ENCODE measurements at places on chromosomes 13 and 19.

DNA sequence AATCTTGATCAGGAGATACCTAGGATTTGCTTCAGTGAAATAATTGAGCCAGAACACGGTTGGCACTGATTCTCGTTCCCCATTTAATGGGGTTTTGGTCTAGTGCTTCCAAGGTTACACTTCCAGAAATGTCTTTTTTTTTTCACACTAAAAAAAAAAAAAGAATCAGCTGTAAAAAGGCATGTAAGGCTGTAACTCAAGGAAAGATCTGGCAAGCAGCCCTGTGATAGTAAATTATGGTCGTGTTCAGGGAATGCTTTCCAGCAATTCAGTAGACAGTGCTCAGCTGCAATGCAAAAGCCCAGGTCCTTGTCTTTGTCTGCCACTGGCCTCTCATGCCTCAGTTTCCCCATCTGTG, 27.2 kb upstream of the NDUFS7 start:
- DNase-seq = no peak

- DNase-seq = no peak
These were observed 68.3 kb downstream of the STARD13 start for GRCh38 chr13:33217256-33217655.

DNA sequence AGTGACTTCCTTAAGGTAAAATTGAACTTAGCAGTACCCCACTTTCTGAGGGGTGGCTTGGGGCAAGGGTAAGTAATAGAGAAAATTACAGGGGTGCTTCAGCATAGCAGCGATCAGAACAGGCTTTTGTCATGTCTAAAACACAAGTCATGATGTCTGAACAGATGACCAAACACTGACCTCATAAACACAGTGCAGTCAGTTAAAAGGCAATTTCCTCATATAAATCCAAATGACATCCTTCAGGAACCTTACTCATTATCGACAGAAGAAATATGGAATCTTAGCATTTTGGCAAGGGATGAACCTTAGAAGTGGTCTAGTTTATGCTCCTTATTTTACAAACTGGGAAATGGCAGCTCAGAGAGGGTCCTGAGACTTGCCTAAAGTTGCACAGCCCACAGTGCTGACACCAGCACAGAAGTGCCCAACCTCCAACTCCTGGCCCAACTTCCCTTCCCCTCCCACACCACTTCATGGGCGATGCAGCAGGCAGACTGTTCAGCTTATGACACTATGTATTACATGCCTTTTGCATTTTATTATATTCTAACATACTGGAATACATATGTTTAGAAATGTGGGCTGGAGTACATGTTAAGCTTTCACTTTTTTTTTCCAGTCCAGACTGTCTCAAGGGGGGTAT, 3.6 kb downstream of the GJA3 start:
- DNase-seq = no peak

DNA sequence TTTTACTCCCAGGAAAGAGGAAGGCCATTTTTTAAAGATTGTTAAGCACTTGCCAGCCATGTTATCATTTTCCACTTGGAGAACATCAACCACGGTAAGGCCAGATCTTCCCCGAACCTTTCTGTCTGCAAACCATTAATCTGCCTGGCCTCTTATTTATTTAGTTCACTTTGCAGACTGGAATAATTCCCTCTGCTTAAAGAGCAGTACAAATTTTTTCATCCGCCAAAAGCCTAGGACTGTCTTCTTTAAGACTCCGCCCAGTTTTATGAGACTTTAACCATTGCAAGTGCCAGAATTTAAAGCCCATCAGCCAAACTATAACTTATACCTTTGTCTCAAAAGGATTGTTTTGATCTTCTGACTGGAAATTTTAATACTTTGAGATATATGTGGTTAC, 426.3 kb downstream of the KCTD12 start:
- no peak for DNase-seq

DNA sequence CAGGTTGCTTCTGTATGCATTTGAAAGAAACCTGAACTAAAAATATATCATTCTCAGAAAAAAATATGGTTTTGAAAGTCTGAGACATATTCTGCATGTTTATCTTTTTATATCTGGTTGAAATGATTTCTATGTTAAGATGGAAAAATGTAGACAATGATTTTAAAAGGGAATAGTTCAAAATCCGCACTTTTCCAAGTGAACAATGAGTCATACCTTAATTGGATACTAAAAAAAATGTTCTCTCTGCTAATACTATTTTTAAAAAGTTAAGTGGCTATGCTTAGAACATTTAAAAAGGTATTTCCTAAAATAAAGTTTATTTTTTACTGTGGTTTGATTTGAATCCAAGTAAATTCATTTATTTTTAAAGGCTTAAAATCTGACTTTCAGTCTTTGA, 801.4 kb downstream of the SLITRK6 start:
- no peak for DNase-seq

GRCh38 chr19:29107831-29108230, 105.1 kb downstream of the UQCRFS1 start:
- DNase-seq = no peak

DNA sequence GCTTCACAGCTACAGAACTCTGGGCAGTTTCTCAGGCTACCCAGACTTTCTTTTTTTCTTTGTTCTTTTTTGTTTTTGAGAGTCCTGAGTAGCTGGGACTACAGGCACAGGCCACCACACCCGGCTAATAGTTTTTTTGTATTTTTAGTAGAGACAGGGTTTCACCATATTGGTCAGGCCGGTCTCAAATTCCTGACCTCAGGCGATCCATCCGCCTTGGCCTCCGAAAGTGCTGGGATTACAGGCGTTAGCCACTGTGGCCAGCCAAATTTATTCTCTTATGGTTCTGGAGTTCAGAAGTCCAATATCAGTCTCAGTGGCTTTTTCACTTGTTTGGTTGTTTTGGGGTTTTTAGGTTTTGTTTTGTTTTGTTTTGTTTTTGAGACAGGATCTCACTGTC, 12.4 kb downstream of the MEIOSIN start:
- no peak for DNase-seq
